ENCODE measurements at places on chromosomes 7 and 10.
A peak's percentile ranks its signal among the peaks of the same experiment; 100 is the strongest.

DNA sequence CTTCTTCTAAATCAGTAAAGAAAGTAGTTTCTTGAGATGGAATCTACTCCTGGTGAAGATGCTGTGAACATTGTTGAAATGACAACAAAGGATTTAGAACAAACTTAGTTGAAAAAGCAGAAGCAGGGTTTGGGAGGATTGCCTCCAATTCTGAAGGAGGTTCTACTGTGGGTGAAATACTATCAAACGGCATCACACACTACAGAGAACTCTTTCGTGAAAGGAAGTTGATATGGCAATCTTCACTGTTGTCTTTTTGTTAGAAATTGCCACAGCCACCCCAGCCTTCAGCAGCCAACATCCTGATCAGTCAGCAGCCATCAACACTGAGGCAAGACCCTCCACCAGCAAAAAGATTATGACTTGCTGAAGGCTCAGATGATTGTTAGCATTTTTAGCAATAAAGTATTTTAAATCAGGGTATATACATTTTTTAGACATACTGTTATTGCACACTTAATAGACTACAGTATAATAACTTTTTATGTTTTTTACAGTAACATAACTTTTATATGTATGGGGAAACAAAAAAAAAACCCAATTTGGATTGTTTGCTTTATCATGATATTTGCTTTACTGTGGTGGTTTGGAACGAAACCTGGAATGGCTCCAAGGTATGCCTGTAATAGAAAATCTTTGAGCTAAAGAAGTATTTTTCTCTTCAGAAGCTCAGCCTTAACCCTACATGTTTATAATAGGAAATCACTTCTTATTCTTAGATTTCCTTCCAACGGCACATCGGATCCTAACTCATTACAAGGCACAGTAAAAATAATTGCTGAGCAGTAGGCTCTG is 257.3 kb downstream of the LRMDA start:
- no peak for DNase-seq

GRCh38 chr10:79941585-79942210 is 7.2 kb downstream of the SFTPD start:
- no peak for DNase-seq

DNA sequence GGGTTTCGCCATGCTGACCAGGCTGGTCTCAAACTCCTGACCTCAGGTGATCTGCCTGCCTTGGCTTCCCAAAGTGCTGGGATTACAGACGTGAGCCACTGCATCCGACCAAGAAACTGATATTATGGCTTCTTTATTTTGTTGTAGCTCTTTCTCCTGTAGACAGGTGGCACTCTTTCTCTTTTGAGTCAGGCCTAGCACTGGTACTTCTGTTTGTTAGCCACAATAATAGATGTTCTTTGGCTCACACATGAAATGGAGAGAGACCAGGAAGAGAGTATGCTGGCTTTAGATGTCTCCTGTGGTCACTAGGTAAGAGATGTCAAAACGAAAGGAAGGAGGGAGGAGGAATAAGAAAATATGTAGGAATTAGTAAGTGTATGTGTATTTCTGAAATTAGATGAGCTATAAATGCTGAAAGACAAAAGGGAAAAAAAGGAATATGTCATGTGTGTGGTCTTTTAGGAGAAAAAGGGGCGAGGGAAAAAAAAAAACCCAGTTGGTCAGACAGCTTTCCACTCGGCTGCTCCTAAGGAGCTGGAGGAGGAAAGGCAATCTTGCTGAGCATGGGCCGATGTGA is 78.7 kb downstream of the CLEC2L start:
- DNase-seq: no peak

DNA sequence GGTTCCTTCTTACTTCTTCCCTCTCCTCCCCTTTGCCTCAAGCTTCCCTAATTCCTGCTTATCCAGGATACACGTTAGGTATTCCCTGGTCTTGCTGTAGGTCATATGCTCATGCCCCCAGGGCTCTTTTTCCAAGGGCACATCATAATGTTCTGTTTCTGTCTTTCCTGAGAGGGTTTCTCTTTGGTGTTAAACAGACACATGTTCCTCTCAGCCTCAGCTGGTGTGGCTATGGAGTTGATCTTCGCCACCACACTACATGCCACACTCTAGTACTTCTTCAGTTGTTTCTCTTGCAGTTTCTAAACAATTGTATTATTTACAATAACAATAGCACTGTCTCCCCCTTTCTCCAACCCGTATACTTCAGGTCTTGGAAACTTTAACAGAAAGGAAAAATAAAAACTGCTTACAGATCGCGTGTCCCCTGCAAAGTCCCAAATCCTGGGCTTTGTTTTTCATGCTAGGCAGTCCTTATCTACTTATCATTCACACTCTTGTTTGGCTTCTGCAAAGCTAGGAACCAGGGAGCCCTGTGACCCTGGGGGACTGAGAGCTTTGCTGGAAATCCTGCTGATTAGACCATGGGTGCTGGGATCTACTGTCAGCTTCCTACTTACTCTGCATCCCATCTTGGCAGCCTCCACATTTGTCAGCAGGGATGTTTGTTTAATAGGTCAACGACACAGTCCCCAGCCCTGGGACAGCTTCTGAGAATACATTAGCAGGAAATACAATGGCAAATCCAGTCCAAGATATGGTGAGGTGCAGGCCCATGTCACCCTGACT is 193.9 kb upstream of the BMPER start:
- DNase-seq: no peak

- no peak for DNase-seq
Measured at GRCh38 chr7:24026351-24026750, 257.6 kb upstream of the NPY start.

DNA sequence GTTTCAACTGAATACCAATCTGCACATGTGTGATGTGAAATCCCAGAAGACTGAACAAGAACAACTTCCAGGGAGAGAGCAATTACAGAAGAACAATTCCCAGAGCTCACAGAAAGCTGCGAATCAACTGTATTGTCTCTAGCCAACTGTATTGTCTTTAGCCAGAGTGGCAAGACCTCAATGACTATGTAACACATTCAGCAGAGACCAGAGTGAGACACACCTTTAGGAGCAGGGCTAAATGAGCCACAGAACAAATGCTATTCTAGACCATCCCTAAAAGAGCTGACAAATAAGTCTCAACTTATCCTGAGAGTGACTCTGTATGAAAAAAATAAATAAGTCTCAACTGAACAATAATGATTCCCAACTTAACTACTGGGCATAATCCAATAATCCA is 72.0 kb downstream of the KMT2C start:
- no peak for DNase-seq

GRCh38 chr7:148589640-148590039 is 926 bp upstream of the C7orf33 start:
- no peak for DNase-seq

GRCh38 chr10:3217853-3218252 is 45.3 kb upstream of the PITRM1 start:
- DNase-seq: no peak

GRCh38 chr10:12510501-12510941 is 161.2 kb downstream of the CAMK1D start:
- no peak for DNase-seq

GRCh38 chr10:86365346-86366032 is 1.1 kb downstream of the GRID1 start:
- DNase-seq: no peak

- DNase-seq: no peak
Measured at GRCh38 chr7:28041508-28042314, 138.9 kb downstream of the JAZF1 start.

- no peak for DNase-seq
Measured at GRCh38 chr10:81928119-81928518, 53.1 kb downstream of the NRG3 start.

DNA sequence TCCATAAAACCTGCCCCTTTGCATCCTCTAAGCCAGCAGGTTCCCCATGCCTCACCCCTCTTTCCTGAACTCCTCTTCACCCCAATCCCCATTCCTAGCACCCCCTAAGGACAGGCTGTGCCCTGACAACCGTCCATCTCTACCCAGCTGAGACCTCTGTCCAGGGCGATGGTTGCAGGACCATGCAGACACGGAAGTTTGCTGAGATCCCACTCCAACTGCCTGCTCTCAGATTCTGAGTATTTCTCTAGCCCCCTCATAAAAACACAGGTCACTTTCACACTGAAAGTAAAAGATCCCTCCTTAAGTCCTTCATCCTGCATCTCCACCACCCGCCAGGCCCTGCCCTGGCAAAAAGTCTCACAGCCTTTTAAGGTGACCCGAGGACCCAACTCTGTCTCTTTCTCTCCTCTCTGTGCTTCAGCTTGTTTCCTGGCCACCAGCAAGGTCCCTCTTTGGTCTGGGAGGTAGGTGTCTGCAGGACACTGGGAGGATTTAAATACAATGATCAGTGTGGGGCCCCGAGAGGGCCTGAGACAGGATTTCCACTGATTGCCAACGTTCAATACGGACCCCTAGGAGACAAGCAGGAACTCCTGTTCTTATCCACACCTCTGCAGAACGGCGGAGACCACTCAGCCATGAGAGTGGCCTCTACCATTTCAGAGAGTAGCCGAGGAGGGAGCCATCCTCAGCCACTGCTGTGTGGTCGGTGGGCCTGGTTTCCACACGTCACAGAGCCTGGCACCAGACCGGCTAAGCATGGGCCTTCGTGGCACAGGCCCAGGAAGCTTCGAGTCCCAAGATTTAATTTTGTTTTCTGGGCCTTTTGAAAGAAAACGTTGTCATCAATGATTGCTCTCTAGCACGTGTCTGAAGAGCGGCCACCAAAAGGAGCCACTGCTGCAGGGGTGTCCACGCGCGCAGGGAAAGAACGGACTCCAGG is 27.9 kb downstream of the CALML3 start:
- no peak for DNase-seq

- no peak for DNase-seq
Measured at GRCh38 chr10:129793479-129793878, 170.6 kb downstream of the EBF3 start.

DNA sequence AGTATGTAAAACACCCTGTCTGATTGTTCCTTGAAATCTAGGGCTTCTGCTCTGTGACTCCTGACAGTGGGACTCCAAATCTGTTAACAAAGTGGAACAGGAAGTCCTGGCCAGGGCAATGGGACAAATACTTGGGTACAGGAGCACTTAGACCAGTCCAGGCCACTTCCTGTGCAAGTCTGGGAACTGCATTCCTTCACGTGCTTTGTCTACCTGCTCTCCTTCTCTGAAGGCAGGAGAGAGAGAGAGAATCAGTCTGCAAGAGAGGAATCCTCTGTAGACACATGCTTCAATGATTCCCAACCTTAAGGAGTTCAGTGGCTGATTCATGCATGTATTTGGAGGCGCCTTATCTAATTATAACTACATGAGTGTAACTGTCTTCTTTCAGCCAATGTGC is 530.2 kb downstream of the GATA3 start:
- DNase-seq: no peak

- peak; percentile 0 for DNase-seq
Measured at GRCh38 chr7:83162402-83163256, at the start of gene PCLO. Gene PCLO, minus strand, starts transcription at chr7:83162884. Its CDS starts 292 bp downstream, at chr7:83162592.

- no peak for DNase-seq
Measured at GRCh38 chr7:47473499-47474210, 108.3 kb downstream of the TNS3 start.

- no peak for DNase-seq
Measured at GRCh38 chr7:36157527-36158320, 4.7 kb downstream of the EEPD1 start.

GRCh38 chr7:74572301-74572979 is 85.1 kb upstream of the GTF2I start:
- no peak for DNase-seq

Data from activated CD8-positive, alpha-beta memory T cell treated with anti-CD3 and anti-CD28 coated beads for 1 hour (primary cell).